ENCODE measurements at places on chromosomes 1 and 21.

DNA sequence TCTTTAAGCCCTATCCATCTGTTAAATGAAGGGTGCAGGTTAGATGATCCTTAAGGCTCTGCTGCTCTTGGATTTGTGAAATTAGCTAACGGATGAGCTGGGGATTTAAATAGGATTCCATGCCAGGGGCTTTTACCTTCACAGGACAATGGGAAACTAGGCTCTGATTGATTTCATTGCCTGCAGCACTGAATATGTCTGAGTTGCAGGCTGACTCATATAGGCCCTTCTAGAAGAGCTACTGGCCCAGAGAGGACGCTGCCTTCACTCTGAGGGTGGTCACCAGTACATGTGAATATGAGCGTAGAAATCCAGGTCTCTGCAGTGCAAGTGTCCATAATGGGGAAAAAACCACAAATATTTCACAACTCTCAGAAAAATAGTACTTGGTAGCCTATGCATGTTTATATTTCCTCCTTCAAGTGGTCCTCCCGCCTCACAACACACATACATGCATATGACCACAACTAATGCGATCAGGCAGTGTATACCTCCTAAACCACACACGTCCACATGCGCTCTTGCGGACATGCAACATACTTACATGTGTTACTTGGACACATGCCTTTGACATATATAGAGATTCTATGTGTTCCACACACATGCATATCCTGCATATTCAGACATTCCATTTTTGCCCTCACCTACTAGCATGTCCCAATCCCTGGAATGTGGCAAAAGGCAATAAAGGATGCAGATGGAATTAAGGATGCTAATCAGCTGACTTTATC lies 233.8 kb upstream of the JUN start:
- no peak for DNase-seq

GRCh38 chr1:203985044-203985443 lies 87.9 kb upstream of the SOX13 start:
- no peak for DNase-seq

GRCh38 chr1:219788091-219788490 lies 140.3 kb downstream of the SLC30A10 start:
- no peak for DNase-seq

DNA sequence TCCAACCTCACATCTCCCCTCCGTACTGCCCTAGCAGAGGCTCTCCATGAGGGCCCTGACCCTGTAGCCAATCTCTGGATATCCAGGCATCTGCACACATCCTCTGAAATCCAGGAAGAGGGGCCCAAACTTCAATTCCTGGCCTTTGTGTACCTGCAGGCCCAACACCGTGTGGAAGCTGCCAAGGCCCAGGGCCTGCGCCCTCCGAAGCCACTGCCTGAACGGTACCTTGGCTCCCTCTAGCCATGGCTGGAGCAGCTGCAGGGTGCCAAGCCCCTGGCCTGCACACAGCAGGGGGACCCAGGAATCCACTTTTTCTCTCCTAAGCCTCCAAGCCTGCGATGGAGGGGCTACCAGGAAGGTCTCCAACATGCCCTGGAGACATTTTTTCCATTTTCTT lies 84.2 kb downstream of the PTGER3 start:
- no peak for DNase-seq

GRCh38 chr1:155250246-155250632 lies 5.0 kb downstream of the ENTREP3 start:
- DNase-seq: no peak

GRCh38 chr1:201294876-201295275 lies 11.6 kb downstream of the PKP1 start:
- no peak for DNase-seq

DNA sequence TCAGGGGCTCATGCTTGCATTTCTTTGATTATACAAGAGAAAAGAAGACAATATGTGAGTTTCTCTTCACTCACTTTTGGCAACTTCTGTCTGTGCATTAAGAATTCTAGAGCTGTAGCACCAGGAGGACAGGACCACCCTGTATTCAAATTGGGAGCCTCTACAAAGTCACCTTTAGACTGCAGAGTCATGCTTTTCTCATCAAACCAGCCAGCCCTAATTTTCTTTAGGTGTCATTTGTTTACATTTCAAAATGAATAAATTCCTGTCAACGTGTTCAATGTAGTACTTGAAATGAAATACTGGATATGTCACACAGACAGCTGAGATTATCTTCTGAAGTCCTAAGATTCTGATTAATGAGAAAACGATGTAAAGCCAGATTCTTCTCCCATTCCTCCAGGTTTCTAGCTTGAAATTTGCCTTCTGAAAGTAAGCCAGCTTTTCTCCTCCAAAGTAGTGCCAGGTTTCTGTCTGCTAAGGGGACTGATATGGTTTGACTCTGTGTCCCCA lies 177.2 kb downstream of the GRIK1 start:
- DNase-seq: no peak

GRCh38 chr1:26536081-26536480 lies 6.5 kb downstream of the RPS6KA1 start:
- DNase-seq: no peak

- no peak for DNase-seq
Measured at GRCh38 chr1:49694251-49694827, 329.4 kb downstream of the AGBL4 start.

DNA sequence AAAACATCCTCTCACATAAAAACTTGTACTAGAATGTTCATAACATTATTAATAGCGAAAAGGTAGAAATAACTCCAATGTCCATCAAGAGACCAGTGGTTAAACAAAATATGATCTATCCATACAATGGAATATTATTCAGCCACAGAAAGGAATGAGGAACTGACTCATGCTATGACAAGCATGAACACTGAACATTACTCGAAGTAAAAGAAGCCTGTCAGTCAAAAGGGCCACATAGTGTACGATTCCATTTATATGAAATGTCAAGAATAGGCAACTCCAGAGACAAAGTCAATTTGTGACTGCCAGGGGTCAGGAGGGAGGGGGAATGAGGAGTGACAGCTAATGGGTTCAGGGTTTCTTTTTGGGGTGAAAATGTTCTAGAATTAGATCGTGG lies 2.3 kb downstream of the VPS26C start:
- no peak for DNase-seq

DNA sequence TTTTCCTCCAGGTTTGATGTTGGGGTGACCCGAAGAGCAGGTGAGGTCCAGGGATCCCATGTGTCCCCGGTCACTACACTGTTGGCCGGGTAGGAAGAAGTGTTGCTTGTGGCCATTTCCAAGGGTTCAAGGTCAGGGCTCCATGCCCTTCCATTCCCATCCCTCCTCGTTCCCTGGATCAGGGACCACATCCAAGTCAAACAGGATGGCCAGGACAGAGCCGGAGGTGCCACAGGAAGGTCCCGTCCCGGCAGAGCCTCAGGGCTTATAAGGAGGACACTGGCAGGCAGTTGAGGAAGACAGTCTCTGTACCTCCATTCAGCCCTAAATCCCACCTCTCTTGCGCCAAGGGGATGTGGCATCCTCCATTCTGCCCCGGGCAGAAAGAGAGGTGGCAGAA lies 22.0 kb upstream of the FAM131C start:
- no peak for DNase-seq

- no peak for DNase-seq
Measured at GRCh38 chr1:70947835-70948234, 99.8 kb downstream of the PTGER3 start.

DNA sequence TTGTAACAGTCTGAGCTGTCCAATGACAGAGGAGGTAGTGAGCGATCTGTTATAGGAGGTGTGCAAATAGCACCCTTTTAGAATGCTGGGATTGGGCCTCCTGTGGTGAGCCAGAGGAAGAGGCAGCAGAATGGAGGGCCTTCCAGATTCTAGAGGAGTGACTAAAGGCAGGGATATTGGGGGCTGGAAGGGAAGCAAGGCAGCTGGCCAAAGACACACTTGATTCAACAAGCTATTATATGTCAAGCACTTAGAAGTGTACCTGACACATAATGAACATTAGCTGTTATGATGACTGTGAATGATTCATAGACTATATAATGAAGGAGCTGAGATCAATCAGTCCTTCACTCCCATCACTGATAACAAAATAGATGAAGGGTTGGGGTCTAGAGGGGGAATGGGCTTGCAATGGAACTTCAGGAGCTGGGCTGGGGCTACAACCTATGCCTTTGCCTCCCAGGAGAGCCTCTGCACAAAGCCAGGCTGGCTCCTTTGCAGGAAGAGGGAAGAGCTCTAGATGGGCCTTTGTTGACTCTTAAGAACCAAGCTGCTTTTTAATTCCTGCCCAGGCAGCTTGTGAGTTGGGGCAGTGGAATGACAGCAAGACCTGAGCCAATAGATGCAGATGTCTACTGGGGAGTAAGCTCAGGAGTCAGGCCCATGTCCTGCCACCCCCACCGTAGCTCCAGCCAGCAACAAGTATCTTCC lies 2.3 kb upstream of the MKNK1 start:
- DNase-seq: no peak

GRCh38 chr1:216554934-216555333 lies 131.7 kb upstream of the USH2A start:
- DNase-seq: no peak

GRCh38 chr1:159275891-159276290 lies 26.2 kb upstream of the FCER1A start:
- DNase-seq: no peak

Measured in stimulated activated CD4-positive, alpha-beta T cell treated with anti-CD3 and anti-CD28 coated beads, Interleukin-2, amount 100 ng/mL, for 24 hours (primary cell).